ENCODE measurements at places on chromosomes 3 and 15.

DNA sequence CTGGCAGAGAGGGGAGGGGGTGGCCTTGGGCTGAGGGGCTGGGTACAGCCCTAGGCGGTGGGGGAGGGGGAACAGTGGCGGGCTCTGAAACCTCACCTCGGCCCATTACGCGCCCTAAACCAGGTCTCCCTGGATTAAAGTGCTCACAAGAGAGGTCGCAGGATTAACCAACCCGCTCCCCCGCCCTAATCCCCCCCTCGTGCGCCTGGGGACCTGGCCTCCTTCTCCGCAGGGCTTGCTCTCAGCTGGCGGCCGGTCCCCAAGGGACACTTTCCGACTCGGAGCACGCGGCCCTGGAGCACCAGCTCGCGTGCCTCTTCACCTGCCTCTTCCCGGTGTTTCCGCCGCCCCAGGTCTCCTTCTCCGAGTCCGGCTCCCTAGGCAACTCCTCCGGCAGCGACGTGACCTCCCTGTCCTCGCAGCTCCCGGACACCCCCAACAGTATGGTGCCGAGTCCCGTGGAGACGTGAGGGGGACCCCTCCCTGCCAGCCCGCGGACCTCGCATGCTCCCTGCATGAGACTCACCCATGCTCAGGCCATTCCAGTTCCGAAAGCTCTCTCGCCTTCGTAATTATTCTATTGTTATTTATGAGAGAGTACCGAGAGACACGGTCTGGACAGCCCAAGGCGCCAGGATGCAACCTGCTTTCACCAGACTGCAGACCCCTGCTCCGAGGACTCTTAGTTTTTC lies 4.9 kb downstream of the ISL2 start:
- DNase-seq: no peak

- DNase-seq: no peak
These were observed 25.6 kb upstream of the NLGN1 start for GRCh38 chr3:173371848-173372487.

GRCh38 chr3:32276279-32276841 lies 37.9 kb downstream of the CMTM8 start:
- no peak for DNase-seq

- no peak for DNase-seq
These were observed 208.7 kb upstream of the ROBO1 start for GRCh38 chr3:79976466-79976865.

- peak; percentile 60 for DNase-seq
These were observed 47.0 kb downstream of the ZBTB20 start for GRCh38 chr3:115099986-115100571.

DNA sequence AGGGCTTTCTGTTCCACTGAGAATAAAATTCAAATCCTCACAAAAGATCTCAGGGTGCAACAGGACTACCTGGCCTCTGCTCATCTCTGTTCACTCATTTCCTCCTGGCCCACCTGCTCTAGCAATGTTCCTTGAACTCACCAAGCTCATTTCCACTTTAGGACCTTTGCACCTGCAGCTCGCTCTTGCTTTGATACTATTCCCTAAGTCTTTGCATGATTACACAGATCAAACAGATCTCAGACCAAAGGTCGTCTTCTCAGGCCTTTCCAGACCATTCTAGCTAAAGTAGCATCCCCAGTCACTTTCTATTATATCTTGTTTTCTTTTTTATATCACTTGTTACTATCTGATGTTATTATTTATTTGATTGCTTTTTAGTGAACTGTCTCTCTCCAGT lies 54.7 kb downstream of the B3GNT5 start:
- DNase-seq: no peak

- peak; percentile 27 for DNase-seq
These were observed 2.2 kb upstream of the HES1 start for GRCh38 chr3:194133661-194134230.

- peak; percentile 59 for DNase-seq
These were observed 12.4 kb downstream of the KLF13 start for GRCh38 chr15:31338879-31339557.

DNA sequence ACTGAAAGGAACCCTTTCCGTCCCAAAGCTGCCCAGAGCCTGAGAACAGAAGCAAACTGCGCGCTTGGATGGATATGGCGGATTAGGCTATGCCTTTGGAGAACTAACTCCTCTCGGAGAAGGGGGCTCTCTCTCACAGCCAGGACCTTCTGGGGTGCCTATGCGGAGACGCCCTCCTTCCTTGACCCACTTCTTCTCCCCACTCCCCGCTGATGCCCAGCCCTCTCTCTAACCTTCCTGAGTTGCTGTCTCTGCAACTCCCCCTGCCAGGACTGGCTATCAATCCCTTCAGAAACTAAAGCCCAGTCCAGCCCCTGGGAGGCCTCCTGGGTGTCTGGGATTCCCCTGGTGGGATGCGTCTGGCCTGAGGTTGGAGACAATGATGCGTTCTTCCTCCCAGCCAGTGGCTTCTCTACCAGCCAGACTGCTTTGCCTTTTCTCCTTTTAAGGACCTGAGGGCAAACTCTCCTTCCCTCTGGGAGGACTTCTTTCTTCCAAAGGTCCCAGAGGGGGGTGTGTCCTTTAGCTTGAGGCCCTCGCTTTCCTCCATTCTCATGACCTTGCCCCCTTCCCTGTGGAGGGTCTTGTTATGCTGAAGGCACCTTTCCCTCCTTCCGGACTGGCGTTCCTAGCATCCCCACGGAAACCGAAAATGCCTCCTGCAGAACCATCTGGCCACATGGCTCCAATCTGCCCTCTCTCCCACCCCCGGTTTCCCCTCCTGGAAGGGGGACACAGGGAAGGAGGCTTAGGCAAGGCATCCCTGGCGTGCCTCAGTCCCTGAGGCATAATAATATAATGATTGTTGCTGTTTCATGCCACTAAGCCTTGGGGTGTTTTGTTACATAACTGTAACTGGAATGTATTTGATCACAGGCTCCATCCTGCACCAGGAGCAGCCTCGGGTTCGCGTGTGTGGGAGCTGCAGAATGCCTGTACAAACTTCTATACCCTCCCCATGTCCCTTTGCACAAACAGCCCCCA lies 63.4 kb upstream of the C15orf39 start:
- no peak for DNase-seq

GRCh38 chr3:135071483-135071882 lies 276.4 kb downstream of the EPHB1 start:
- no peak for DNase-seq

DNA sequence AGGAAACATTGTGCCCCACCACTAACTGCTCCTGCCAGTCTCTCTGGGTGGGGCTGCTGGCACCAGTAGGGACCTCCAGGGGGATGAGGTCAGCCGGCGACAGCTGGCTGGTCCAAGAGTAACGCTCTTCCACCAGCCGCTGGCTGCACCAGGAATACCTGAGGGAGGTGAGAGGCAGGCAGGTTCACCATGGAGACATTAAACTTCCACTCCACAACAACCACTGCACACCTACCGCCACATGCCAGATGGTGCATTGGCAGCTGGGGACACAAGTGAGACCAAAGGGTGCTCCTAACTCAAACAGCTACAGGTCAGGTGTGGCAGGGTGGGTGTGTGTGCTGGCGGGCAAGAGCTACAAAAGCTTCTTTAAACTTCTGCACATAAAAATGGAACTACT lies 4.5 kb downstream of the POLG start:
- no peak for DNase-seq

DNA sequence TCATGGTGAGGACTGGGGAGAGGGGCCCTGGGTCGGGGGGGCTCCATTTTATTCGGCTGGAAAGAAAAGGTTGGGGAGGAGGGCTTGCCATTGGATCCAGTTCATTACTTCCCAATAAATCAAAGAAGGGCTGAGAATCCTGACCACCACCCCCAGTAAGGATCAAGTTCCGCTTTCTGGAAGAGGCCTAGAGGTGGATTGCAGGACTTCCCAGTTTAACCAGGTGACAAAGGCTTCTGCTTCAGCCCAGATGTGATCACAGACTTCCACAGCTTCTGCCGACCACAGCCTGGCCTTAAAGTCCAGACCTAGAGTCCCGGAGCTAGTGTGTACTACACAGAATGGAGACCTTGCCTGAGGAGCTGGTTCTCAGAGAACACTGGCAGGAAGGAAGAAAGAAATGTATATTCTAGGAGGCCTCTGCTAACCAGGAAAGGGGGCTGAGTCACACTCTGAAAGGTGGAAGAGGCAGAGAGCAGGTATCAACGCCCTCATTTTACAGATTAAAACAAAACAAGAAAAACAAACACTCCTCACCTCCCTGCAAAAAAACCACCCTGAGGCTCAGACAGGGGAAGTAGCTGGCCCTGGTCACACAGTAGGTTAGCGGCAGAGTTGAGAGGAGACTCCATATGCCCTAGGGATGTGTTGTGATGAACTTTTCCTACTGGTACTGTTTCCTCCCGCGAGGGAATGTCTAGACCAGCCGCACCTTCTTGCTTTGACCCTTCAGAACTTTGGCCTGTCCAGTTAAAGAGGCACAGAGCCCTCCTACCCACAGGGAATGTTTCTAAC lies 1.1 kb upstream of the CEMIP start:
- no peak for DNase-seq

DNA sequence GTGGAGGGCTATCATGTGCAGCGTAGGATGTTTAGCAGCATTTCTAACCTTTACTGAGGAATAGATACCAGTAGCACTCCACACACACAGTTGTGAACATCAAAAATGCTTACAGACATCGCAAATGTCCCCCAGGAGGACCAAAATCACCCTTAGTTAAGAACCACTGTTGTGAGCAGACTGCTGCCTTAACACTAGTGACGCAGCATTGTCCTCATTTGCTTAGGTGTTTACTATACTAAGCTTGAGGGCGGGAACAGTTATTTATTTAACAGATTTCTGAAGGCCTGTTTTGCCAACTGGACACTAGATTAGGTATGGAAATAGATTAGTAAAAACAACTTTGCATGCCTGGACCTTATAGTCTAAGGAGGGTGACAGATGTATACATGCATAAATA lies 2.3 kb downstream of the PPP2R3A start:
- no peak for DNase-seq

DNA sequence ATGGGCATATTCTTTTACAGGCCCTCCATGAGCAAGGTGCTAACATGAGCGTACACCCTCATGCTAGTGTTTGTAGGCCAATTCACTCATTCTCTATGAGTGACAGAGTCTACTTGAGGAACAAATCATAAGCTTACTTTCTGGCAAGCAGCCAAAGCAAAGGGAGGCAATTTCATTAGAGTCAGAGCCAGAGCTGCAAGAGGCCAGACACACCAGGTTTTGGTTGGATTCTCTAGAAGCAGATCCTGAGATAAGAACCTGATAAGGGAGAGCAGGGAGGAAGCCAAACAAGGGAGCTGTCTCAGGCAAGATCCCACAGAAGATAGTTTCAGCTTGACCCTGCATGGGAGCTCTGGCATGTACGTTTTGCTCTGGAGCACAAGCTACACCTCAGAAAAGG lies 214.1 kb upstream of the CTNNB1 start:
- DNase-seq: no peak

DNA sequence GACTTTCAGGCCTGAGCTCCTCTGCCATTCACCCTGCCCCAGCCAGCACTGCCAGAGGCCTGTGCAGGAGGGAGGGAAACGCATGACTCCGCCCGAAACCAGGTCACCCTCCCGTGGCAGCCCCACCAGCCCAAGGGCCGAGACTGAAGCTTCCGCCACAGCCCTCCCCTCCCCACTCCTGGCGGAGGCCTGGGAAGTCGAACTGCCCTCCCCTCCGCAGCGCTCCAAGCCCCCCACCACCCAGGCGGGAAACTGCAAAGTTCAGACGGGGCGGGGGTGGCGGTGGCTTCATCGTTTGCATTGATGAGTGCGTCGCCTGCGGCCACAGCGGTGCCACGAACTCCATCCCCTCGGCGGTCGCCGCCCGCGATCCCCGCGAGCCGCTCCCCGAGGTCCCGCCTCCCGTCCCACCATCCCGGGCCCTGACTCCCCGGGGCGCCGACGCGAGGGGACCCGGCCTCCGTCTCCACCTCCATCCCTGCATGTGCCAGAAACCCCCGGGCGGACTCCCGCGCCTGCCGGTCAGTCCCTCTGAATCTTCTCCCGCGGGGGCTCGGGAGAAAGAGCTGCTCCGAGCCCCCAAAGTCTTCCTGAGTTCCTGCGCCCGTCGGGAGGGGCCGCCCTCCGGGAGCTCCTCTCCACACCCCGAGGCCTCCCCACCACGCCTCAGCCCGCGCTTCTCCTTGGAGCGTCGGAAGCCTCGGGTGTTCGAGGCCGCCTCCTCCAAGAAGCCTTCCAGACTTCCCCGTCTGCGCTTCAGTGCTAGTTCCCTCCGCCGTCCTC lies 698 bp downstream of the MELTF start:
- no peak for DNase-seq

- no peak for DNase-seq
These were observed 1.1 kb upstream of the ECT2 start for GRCh38 chr3:172749230-172749965.

- no peak for DNase-seq
These were observed 99.4 kb downstream of the ALCAM start for GRCh38 chr3:105466072-105466471.

DNA sequence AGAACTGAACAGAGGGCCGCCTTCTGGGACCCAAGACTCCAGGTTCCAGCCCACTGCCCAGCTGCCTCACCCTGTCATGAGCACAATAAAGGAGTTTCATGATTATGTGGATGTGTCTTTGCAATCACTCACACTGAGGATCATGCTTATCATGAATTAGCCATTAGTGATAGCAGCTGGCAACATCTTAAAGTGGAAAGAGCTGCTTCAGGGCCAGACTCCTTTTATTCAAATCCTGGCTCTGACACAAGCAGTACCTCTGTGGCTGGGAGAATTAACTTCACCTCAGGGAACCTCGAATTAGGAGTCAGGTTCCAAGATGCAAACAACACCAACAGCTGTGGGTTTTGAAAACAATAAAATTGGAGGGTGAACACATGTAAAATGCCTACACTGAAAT lies 6.6 kb upstream of the SCAP start:
- no peak for DNase-seq

DNA sequence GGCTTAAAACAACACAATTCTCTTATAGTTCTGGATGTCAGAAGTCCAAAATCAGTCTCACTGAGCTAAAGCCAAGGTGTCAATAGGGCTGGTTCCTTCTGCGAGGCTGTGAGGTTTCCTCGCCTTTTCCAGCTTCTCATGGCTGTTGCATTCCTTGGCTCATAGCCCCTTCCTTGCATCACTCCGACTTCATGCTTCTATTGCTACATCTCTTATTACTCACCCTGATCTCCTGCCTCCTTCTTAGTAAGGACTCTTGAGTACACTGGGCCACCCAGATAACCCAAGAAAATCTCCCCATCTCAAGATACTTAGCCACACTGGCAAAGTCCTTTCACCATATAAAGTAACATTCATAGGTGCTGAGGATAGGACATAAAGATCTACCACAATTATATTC lies 193.9 kb downstream of the ADAMTS17 start:
- DNase-seq: no peak
